ENCODE measurements at places on chromosomes 4 and X. TPM values are rescaled to one million over a fixed set of nuclear protein-coding genes. Genes with fewer than 3 reads are reported as not detected.

The SERPINA7 gene
- total RNA-seq = not detected

- H3K27me3 ChIP-seq = no peaks in the 10 kb centered on the region
- DNase-seq = no peak
- H3K36me3 ChIP-seq = peaks cover 17% of the 10 kb centered on the region
- H3K4me3 ChIP-seq = no peak overlapping the region
Observed at GRCh38 chr4:89000844-89001360, 56.1 kb downstream of the FAM13A start.

DNA sequence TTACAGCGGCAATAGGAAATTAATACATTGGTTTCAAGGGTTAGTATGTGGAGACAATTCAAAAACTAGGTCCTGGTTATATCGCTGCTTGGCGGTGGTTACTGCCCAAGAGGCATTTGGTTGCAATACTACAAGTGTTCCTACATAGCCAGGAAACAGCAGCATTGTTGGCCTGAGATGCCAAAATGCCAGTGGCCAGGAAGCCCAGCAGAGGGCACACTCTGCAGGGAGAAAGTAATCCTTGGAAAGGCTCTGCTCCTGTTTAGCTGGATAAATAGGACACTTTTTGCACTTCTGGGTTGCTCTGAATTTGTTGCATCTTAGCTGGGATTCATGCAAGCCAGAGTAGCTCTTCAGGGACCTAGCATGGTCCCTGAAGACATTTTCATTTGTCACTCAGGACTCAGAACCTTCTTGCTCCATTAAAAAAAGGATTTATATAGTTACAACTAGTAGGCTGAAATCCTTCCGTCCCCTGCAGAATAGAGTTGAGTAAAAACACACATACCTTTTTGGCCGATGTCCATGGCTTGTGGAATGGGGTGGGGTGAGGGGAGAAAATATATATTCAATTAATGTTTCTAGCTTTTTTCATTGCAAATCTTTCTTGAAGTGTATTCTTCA, 8.1 kb upstream of the GPR119 start:
- H3K27me3 ChIP-seq = peaks cover 20% of the 10 kb centered on the region
- H3K4me1 ChIP-seq = no peaks in the 10 kb centered on the region
- DNase-seq = no peak
- no peaks in the 10 kb centered on the region for H3K36me3 ChIP-seq

- peaks cover 4% of the 10 kb centered on the region for H3K4me1 ChIP-seq
- no peaks in the 10 kb centered on the region for H3K36me3 ChIP-seq
Observed at GRCh38 chr4:187436251-187436650, 559.3 kb upstream of the ZFP42 start.

The HOPX gene
- total RNA-seq = 42.1 TPM

DNA sequence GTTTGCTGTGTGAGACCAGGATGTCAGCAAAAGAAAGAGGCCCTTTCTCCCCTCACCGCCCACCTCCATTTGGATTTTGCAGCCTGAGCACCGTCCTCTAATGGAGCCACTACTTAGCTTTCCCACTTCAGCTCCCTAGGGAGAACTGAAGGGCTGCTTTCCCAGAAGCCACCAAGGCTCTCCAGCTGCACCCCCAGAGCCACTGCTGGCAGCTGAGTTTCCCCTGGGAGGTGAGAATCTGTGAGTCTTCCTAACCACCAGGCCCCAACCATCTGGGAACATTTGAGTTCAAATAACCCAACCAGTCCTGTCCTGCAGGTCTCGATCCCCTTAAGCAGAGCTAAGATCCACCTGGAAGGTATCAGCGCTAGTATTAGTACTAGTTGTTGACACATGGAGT, 173.1 kb upstream of the USP9X start:
- no peaks in the 10 kb centered on the region for H3K27me3 ChIP-seq
- DNase-seq = no peak
- H3K4me3 ChIP-seq = no peak overlapping the region
- no peaks in the 10 kb centered on the region for H3K36me3 ChIP-seq

- H3K27ac ChIP-seq = no peak overlapping the region
- H3K27me3 ChIP-seq = no peaks in the 10 kb centered on the region
- peaks cover 16% of the 10 kb centered on the region for H3K36me3 ChIP-seq
- no peak for DNase-seq
Observed at GRCh38 chr4:3234171-3235029, 14.6 kb upstream of the MSANTD1 start.

The SHOX gene
- not detected for total RNA-seq

DNA sequence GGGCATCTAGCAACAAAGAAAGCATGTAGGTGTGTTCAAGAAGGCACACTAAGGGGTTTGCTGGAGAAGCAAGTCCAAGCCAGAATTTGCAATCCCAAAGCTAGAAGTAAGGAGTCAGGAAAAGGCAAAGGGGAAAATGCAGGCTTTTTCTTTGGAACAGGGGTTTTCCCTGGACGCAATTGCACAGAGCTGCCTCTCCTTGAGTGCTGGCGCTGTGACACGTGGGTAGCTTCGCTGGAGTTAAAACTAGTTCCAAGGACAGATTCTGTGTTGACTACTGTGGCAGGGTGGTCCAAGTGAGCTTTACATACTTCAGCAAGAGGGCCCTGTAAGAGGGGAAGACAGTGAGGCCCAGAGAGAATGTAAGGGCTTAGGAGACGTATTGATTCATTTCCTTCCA, 277.1 kb downstream of the ADGRA3 start:
- no peaks in the 10 kb centered on the region for H3K36me3 ChIP-seq
- no peaks in the 10 kb centered on the region for H3K4me1 ChIP-seq
- H3K27me3 ChIP-seq = no peaks in the 10 kb centered on the region
- no peak for DNase-seq

DNA sequence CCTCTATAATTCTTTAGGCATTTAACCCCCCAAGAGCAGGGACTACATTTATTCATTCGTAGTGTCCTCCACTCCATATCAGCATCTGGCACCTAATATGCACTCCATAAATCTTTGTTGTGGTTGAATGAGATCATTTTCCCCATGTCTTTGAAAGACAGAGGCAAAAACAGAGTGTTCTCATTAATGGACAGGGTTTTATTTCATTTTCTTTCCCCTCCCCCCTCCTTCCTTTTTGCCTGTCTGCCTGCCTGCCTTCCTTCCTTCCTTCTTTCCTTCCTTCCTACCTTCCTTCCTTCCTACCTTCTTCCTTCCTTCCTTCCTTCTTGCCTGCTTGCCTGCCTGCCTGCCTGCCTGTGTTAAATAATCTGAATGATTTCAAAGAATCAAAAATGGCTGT, 83.2 kb downstream of the SHROOM3 start:
- no peak overlapping the region for H3K4me3 ChIP-seq
- H3K27ac ChIP-seq = no peak overlapping the region
- peaks cover 12% of the 10 kb centered on the region for H3K4me1 ChIP-seq
- no peak for DNase-seq
- no peaks in the 10 kb centered on the region for H3K27me3 ChIP-seq

- no peak for DNase-seq
- H3K4me1 ChIP-seq = no peaks in the 10 kb centered on the region
- no peaks in the 10 kb centered on the region for H3K27me3 ChIP-seq
- H3K27ac ChIP-seq = no peak overlapping the region
Observed at GRCh38 chr4:94603170-94603747, 151.5 kb downstream of the PDLIM5 start.

DNA sequence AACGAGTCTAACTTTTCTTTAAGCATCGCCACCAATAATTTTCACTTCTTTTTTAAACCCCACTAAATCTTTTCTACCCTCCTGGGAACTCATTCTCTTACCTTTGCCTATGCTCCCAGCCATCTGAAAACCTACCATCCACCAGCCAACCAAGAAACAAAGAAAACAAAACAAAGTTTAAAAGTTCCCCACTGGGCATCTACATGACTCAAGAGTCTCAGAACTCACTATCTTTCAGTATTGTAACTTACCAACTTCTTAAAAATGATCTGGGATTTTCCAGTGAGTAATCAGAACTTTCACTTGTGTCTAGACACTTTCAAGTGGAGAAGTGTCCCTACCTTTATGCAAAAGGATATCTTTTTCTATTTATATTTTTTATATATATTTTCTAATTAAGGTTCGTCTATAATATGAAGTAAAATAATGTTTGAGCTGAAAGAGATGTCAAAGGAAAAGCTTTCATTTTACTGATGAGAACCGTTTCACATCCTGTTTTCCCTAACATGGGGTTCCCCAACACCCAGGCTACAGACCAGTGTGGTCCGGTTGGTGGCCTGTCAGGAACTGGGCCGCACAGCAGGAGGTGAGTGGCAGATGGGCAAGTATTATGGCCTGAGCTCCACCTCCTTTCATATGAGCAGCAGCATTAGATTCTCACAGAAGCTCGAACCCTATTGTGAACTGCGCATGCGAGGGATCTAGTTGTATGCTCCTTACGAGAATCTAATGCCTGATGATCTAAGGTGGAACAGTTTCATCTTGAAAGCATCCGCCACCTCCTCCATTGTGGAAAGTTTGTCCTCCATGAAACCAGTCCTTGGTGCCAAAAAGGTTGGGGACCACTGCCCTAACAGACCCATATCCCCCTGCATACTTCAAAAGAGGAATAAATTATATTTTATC, 9.8 kb upstream of the TIGD2 start:
- H3K4me3 ChIP-seq = no peak overlapping the region
- no peaks in the 10 kb centered on the region for H3K36me3 ChIP-seq
- no peak overlapping the region for H3K27ac ChIP-seq
- no peaks in the 10 kb centered on the region for H3K4me1 ChIP-seq

- H3K4me3 ChIP-seq = no peak overlapping the region
- no peak for DNase-seq
- H3K27ac ChIP-seq = no peak overlapping the region
- peaks cover 6% of the 10 kb centered on the region for H3K4me1 ChIP-seq
- H3K27me3 ChIP-seq = peaks cover 6% of the 10 kb centered on the region
- H3K36me3 ChIP-seq = no peaks in the 10 kb centered on the region
Observed at GRCh38 chr4:130576218-130576617, 1480.3 kb downstream of the C4orf33 start.

- H3K27ac ChIP-seq = no peak overlapping the region
- no peaks in the 10 kb centered on the region for H3K27me3 ChIP-seq
- DNase-seq = no peak
- no peaks in the 10 kb centered on the region for H3K36me3 ChIP-seq
Observed at GRCh38 chr4:87327136-87327535, 4.5 kb upstream of the HSD17B13 start.

- H3K27ac ChIP-seq = no peak overlapping the region
- peaks cover 7% of the 10 kb centered on the region for H3K36me3 ChIP-seq
- no peak for DNase-seq
- H3K4me3 ChIP-seq = no peak overlapping the region
Observed at GRCh38 chr4:140122891-140123290, 31.1 kb downstream of the MAML3 start.

The CACNA1F gene
- 0.48 TPM for total RNA-seq

DNA sequence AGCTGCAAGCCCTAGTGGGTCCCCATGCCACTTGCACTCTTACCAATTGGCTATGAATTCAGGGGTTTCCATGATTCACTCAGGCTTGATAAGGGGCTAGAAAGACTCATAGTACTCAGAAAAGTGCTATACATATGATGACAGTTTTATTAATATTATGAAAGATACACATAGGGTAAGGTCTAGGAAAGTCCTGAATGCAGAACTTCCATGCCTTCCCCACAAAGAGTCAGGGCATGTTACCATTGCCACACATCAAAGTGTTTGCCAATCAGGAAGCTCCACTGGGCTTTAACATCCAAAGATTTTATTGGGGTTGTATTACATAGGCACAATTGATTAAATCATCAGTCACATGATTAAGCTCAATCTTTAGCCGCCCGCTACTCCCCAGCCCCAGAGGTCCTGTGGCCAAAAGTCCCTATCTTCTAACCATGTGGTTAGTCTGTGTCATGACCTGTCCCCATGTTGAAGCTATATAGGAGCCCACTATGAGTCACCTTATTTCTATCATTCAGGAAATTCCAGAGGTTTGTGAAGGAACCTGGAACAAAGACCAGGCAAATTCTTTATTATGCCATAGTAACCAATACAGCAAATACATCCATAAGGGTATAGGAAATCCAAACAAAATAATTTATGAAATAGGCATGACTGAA, 635.6 kb downstream of the STPG2 start:
- H3K4me1 ChIP-seq = no peaks in the 10 kb centered on the region
- DNase-seq = no peak
- H3K27ac ChIP-seq = no peak overlapping the region
- no peak overlapping the region for H3K4me3 ChIP-seq
- H3K36me3 ChIP-seq = no peaks in the 10 kb centered on the region
- no peaks in the 10 kb centered on the region for H3K27me3 ChIP-seq

The ASMT gene
- total RNA-seq = not detected

DNA sequence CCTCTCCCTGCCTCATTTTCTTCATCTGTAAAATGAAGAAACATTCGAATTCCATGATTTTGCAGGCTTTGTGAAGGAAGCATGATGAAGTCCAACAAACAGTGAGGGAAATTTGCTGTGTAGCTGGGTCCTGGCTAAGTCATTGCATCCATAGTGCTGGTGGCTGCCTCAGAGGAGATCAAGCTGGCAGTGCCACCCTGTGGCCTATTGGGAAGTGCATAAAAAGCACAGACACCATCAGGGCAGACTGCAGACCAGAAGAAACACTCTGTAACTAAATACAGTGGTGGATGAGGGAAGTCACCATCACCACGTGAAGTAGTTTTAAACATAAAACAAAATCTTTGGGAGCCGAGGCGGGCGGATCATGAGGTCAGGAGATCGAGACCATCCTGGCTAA, 40.7 kb upstream of the DDX3X start:
- no peaks in the 10 kb centered on the region for H3K36me3 ChIP-seq
- no peaks in the 10 kb centered on the region for H3K27me3 ChIP-seq
- H3K27ac ChIP-seq = no peak overlapping the region
- H3K4me3 ChIP-seq = no peak overlapping the region
- H3K4me1 ChIP-seq = peaks cover 6% of the 10 kb centered on the region

- DNase-seq = no peak
- H3K4me1 ChIP-seq = no peaks in the 10 kb centered on the region
- H3K4me3 ChIP-seq = no peak overlapping the region
- H3K27ac ChIP-seq = no peak overlapping the region
- H3K27me3 ChIP-seq = no peaks in the 10 kb centered on the region
Observed at GRCh38 chrX:150504397-150505182, 63.8 kb upstream of the MTM1 start.

GRCh38 chrX:7347465-7347864, 199.5 kb upstream of the PUDP start:
- no peak overlapping the region for H3K4me3 ChIP-seq
- H3K27ac ChIP-seq = no peak overlapping the region
- H3K36me3 ChIP-seq = peaks cover 9% of the 10 kb centered on the region
- H3K4me1 ChIP-seq = no peaks in the 10 kb centered on the region
- H3K27me3 ChIP-seq = no peaks in the 10 kb centered on the region
- DNase-seq = no peak

- H3K27me3 ChIP-seq = no peaks in the 10 kb centered on the region
- no peak overlapping the region for H3K4me3 ChIP-seq
- no peak for DNase-seq
- H3K4me1 ChIP-seq = no peaks in the 10 kb centered on the region
- H3K27ac ChIP-seq = no peak overlapping the region
- H3K36me3 ChIP-seq = no peaks in the 10 kb centered on the region
Observed at GRCh38 chr4:89324671-89325070, 17.1 kb upstream of the GPRIN3 start.
